ENCODE measurements at places on chromosomes 13 and 19.

GRCh38 chr19:5104871-5105351 lies 136.0 kb downstream of the KDM4B start:
- no peak for DNase-seq

- DNase-seq, result no peak
Observed at GRCh38 chr13:44744880-44745633, 168.9 kb upstream of the TSC22D1 start.

- DNase-seq, result no peak
Observed at GRCh38 chr19:46283771-46284170, 13.1 kb upstream of the HIF3A start.

- no peak for DNase-seq
Observed at GRCh38 chr13:51804295-51805172, 571 bp upstream of the DHRS12 start.

DNA sequence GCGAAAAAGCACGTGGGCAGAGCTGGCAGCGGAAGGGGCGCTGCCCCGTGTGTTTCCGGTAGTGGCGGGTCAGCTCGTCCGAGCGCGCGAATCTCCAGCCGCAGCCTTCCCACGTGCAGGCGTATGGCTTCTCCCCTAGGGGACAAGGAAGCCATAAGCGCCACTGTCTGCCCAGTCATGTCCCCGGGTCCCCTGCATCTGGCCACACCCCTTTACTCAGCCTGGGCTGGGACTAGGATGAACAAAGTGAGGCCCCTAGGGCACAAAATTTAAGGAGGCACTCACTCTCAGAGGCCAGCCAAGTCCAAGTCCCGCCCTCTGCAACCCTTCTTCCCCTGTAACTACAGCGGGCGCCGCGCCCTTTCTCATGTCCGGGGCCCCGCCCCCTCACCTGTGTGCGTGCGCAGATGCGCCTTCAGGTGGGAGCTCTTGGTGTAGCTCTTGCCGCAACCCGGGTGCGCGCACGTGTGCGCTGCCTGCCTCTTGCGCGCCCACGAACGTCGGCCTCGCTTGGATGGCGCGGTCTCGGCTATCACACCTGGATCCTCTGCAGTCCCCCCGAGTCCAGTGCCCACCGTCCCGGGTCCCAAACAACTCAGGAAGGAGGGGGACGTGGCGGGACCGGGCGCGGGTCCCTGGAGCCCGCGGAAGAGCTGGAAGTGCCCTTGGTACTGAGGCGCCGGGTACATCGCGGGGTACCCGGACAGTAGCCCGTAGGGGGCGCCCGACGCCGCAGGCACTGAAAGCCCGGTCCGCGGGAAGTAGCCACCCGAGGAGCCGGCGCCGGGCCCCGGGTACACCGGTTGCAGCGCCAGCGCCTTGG lies 1.9 kb downstream of the KLF1 start:
- DNase-seq, result peak; percentile 22
